Stimulated activated CD8-positive, alpha-beta memory T cell treated with anti-CD3 and anti-CD28 coated beads, Interleukin-15, amount 100 ng/mL, for 24 hours (primary cell): ENCODE measurements at places on chromosomes 2 and 18.

GRCh38 chr18:58135183-58135641 is 91.2 kb downstream of the NEDD4L start:
- DNase-seq = no peak

GRCh38 chr2:110674620-110675555 is 3.0 kb downstream of the BUB1 start:
- no peak for DNase-seq

DNA sequence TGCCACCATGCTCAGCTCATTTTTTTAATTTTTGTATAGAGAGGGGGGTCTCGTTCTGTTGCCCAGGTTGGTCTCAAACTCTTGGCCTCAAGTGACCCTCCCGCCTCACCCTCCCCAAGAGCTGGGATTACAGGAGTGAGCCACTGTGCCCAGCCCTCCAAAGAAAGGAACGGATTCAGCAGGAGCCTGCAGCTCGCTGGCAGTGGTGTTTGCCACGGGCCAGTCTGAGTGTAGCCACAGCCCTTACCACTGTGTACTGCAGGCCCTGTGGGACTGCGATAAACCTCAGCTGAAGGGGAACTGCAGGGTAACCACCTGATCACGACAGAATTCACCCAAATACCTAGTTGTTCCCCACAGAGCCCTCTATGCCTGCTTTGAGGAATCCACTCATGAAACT is 6.8 kb downstream of the COPS9 start:
- no peak for DNase-seq

DNA sequence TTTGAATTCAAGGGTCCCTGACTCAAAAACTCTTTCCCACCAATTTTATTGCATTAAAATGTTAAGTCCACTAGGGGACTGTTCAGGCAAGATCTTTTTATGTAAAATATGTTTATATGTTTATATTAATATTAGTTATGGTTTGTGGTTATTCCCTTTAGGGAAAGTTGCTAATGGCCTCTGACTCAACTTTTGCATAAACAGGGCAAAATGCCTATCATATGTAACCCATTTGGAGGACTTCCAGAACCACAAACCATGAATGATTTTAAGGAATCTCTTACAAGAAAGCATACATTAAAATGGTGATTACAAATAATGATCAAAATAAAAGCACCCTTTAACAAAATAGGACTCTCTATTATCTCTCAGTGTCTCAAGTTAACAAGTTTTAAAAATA is 1484.5 kb upstream of the ZEB2 start:
- no peak for DNase-seq

DNA sequence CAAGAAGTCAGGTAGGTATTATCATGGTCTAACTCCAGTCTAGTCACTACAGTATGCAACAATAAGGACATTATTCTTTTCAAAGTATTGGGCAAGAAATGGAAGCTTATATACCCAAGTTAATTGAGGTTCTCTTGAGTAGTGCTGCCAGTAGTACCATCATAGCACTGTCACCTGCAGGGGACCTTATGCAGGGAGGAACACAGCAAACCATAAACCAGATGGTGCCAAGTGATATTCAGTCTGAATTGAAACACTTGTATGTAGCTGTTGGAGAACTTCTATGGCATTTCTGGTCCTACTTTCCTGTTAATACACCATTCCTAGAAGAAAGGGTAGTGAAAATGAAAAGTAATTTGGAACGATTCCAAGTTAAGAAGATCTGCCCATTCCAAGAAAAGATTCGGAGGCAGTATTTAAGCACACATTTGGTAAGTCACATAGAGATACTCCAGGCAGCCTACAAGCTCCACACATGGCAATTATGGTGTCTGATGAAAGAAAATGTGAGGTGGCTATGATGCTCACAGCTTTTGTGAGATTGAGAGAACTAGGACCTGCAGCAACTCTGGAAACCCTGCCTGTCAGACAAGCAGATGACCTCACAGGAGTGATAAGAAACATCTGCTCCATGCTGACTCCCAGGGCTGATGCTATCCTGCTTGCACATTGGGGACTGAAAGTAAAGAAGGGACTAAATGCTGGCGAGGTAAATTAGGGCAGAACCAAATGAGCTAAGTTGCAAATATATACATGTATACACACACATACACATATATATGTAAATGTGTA is 174.7 kb downstream of the MC4R start:
- DNase-seq = no peak

GRCh38 chr2:140895378-140895777 is 1235.4 kb downstream of the LRP1B start:
- no peak for DNase-seq

- no peak for DNase-seq
Measured at GRCh38 chr2:11498543-11499034, 32.6 kb upstream of the E2F6 start.

DNA sequence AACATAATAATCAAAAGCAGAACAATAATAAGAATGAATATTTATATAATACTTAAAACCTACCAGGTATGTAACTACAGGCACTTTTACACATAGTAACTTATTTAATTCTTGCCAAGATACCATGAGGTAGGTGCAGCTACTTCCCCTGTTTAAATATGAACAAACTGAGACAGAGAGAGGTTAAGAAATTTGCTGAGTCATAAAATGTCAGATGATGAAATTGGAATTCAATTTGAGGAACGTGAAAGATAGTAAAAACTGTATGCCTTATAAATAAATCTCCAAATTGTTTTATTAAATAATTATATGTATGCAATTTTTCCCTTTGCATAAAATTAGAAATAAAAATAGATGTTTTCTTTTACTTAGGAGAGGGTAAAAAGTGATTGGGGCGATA is 1103.3 kb upstream of the NRXN1 start:
- no peak for DNase-seq

- no peak for DNase-seq
Measured at GRCh38 chr2:176834226-176834625, 378.4 kb upstream of the HNRNPA3 start.

DNA sequence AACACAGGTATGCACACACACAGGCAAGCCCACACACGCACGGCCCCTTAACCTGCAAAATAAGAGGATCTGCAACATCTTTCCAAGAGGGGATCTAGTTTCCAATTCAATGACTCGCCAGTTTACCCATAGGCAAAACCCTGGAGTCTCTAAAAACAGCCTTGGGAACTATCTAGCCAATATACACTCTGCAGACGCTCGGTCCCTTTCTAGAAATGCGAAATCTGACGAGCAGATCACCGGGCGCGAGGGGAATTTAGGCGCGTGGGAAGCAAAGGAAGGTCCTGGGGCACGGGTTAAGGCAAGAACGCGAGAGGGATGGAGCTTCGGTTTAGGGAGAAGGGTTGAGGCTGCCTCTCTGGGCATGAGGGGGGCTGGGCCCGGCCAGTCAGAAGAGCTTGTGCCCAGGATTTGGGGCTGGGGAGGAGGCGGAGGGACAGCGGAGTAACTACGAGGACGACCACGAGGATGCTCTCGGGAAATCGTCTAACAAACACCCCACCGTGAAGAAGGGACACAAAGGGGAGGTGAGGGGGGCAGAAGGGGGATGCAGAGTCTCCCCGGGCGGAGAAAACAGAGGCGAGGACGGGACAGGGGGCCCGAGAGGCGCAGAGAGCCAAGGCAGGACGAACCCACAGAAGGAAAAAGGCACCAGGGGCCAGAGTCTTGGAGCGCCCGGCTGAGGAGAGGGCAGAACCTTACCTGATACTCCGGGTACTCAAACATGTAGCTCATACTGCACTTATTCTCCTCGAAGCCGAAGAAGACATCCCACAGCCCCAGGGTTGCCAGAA is 542 bp downstream of the PGAP1 start:
- DNase-seq = no peak
